ENCODE measurements at places on chromosomes 7 and 10. TPM values are rescaled to one million over a fixed set of nuclear protein-coding genes. Genes with fewer than 3 reads are reported as not detected.

DNA sequence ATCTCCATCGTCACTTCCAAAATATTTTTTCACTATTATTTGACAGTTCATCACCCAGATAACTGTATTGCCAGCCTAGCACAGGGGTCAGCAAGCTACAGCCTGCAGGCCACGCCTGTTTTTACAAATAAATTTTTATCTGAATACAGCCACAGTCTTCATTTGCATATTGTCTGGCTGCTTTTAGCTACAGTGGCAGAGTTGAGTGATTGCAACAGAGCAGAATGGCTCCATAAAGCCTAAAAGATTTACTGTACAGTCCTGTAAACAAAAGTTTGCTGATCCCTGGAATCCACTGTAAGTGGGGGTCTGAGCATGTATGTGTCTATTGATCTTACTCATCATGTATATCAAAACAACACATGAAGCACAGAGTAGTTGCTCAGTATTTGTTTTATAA is 45.9 kb upstream of the GNAI1 start:
- no peaks in the 10 kb centered on the region for H3K36me3 ChIP-seq
- H3K27ac ChIP-seq: no peak overlapping the region
- H3K4me1 ChIP-seq: no peaks in the 10 kb centered on the region

GRCh38 chr10:74799721-74800221 is 26.6 kb upstream of the KAT6B start:
- H3K36me3 ChIP-seq: no peaks in the 10 kb centered on the region
- H3K27ac ChIP-seq: no peak overlapping the region
- H3K27me3 ChIP-seq: no peaks in the 10 kb centered on the region
- no peaks in the 10 kb centered on the region for H3K4me1 ChIP-seq

PILRA gene
- polyA plus RNA-seq: 10.6 TPM

DNA sequence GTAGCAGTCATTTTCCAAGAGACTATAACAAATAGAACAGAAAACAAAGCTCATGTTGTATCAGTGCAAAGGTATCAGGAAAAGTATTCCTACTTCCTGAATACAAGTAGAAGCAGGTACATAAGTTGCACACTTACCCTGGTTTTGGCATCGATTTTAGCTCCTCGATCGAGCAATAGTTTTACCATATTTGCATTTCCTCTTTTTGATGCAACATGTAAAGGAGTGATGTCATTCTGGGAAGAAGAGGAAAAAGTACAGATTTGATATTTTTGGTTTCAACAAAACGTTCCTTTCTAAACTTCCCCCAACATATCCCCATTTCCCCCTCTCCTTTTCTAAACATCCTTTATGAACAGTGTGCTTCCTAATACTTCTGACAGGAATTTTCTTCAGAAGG is 155.1 kb downstream of the ANK3 start:
- H3K27me3 ChIP-seq: no peaks in the 10 kb centered on the region
- no peak for DNase-seq
- no peaks in the 10 kb centered on the region for H3K36me3 ChIP-seq
- H3K4me1 ChIP-seq: no peaks in the 10 kb centered on the region

GFRA1 gene
- 60.1 TPM for polyA plus RNA-seq

DNA sequence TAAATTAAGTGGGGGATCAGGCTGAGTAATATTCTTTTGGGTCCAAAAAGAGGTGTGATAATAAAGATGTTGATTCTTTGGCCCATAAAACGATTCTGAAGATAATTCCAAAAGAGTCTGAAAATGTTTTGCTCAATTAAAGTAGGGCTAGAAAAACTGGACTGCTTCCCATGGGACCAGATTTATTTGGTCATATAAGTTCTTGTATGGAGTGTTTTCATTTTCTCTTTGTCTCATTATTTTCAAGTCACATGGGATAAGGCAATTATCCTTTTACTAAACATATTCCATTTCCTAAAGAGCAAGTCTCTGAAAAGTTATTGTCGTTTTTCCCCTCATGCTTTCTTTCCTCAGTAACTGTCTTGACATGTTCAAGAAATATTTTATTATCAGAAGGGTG is 41.5 kb downstream of the CDK6 start:
- no peak for DNase-seq
- no peak overlapping the region for H3K4me3 ChIP-seq
- no peak overlapping the region for H3K27ac ChIP-seq
- H3K36me3 ChIP-seq: no peaks in the 10 kb centered on the region
- H3K4me1 ChIP-seq: no peaks in the 10 kb centered on the region
- no peaks in the 10 kb centered on the region for H3K27me3 ChIP-seq

DNA sequence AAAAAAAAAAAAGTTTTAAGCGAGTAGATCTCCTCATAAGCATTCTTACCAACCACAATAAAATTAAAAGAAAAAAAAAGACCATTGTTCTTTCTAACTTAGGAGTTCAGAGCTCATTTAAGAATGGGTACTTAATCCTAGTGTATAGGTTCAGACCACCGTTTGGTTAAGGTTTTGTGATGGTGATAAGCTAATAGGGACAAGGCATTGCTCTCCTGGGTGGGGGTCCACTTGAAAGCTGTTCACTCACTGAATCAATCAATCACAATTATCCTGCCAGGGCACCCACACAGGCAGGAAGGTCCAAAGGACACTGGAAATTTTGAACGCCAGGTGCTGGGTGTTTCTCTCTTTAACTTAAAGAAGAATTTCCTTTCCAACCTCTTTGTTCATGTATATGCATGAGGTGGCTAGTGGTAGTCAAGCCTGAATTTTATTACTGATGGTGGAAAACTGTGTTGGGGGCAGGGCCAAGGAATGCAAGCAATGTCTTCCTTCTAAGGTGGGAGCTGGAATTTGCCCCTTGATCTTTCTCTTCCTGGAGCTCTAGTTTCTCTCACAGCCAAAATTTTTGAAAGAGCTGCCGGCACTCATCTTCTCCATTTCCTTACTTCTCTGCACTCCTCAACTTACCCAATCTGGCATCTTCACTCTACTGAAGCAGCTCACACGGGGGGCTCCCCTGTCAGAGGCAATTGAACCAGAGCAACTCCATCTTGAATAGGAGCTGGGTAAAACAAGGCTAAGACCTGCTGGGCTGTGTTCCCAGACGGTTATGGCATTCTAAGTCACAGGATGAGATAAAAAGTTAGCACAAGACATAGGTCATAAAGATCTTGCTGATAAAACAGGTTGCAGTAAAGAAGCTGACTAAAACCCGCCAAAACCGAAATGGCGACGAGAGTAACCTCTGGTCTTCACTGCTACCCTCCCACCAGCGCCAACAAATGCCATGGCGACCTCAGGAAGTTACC is 7.5 kb upstream of the FAM131B start:
- H3K4me3 ChIP-seq: no peak overlapping the region
- no peak overlapping the region for H3K27ac ChIP-seq
- H3K36me3 ChIP-seq: no peaks in the 10 kb centered on the region
- H3K4me1 ChIP-seq: peaks cover 8% of the 10 kb centered on the region
- no peaks in the 10 kb centered on the region for H3K27me3 ChIP-seq

- no peak overlapping the region for H3K27ac ChIP-seq
- H3K27me3 ChIP-seq: no peaks in the 10 kb centered on the region
- no peaks in the 10 kb centered on the region for H3K36me3 ChIP-seq
- no peak for DNase-seq
- H3K4me1 ChIP-seq: no peaks in the 10 kb centered on the region
- H3K4me3 ChIP-seq: no peak overlapping the region
These were observed 101.0 kb upstream of the NFE2L3 start for GRCh38 chr7:26051021-26051420.

GRCh38 chr10:132133005-132133404 is 53.7 kb upstream of the DPYSL4 start:
- H3K4me1 ChIP-seq: peaks cover 38% of the 10 kb centered on the region
- peak overlapping the region; percentile 47 for H3K27ac ChIP-seq
- peaks cover 54% of the 10 kb centered on the region for H3K36me3 ChIP-seq
- no peaks in the 10 kb centered on the region for H3K27me3 ChIP-seq

- no peak overlapping the region for H3K27ac ChIP-seq
- no peaks in the 10 kb centered on the region for H3K36me3 ChIP-seq
- H3K4me1 ChIP-seq: no peaks in the 10 kb centered on the region
- DNase-seq: no peak
- no peaks in the 10 kb centered on the region for H3K27me3 ChIP-seq
These were observed 94.1 kb downstream of the FZD1 start for GRCh38 chr7:91358303-91358702.

DNA sequence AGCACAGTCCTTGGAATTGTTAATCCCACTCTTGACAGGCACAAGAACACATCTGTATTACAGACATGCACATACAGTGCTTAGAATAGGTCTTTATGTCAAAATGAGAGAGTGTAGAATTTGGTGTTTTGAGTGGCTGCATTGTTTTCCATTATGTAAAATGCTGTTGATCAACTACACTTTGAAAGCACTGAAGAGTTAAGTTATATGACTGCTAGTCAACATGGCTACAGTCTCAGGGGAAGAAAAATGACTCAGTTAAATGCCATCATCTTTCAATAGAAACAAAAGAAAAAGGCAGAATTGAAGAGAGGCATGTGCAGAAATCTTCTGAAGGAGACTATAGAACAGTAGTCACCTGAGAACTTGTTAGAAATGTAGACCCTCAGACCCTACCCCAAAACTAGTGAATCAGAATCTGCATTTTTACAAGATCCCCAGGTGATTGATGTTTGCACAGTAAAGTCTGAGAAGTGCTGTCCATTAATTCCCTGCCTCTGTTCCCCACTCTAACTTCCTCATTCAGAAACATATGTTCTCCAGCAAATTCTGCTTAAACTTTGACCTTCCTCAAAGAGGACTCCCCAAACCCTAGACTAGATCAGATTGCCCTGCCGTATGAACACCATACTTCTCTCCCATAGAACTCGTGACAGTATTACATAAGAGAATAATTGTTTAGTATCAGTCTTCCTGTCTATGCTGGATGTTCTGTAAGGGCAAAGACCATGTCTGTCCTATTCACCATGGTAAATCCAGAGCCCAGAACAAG is 16.0 kb downstream of the SND1 start:
- H3K27ac ChIP-seq: no peak overlapping the region
- peaks cover 3% of the 10 kb centered on the region for H3K4me1 ChIP-seq
- H3K36me3 ChIP-seq: no peaks in the 10 kb centered on the region
- H3K4me3 ChIP-seq: no peak overlapping the region
- H3K27me3 ChIP-seq: no peaks in the 10 kb centered on the region
